Naive thymus-derived CD8-positive, alpha-beta T cell (primary cell): ENCODE measurements at places on chromosomes 13 and 19. TPM values are rescaled to one million over a fixed set of nuclear protein-coding genes. Genes with fewer than 3 reads are reported as not detected.

DNA sequence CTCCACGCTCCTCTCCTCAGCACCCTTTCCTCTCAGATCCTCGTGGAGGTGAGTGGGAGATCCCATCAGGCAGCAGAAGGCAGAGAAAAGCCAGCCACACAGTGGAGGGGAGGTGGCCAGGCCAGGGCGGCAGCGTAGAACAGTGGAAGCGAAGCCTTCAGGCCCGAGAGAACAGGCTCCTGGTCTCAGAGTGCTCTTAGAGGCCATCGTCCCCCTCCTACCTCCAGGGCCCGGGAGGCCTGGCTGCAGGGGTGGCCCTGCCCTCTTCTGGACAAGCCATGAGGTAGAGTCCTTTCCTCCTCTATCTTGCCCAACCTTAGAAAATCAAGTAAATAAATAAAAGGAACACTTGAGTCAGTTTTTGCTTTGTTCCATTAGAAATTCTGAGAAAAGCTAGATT, 202.0 kb downstream of the KATNAL1 start:
- no peak for DNase-seq

- DNase-seq: no peak
Observed at GRCh38 chr13:80840316-80840976, 499.5 kb upstream of the SPRY2 start.

DNA sequence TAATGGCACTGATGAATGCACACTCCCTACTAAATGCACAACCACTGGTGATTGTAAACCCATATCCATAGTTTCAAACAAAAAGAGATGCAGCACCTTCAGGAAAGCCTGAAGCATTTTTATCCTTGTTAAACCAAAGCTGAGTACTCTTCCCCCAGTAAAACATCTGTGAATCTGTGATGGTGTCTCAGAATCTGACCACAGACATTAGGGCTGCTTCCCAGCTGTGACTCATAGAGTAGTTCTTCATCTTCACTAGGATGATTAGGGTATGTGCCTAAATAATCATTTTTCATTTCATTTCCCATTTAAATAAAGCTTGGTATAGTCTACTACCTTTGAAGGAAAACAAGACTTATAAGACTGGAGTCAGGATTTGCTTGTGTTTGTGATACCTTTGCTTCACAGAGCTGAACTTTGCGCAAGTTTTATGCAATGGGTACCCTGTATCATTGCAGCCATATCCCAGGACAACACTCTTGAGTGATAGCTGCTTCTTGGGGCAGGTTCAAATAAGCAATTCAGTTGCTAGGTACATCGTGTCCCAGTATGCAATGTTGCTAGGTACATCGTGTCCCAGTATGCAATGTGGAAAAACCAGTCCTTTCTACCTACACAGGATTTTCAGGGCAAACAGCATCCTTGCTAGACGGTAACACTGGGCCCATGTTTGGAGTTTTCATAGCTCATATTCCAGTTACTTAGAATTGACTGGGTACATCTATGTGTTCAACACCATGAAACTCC, 277.1 kb downstream of the IRS2 start:
- DNase-seq: no peak

- DNase-seq: no peak
Observed at GRCh38 chr19:7636317-7636690, 606 bp upstream of the STXBP2 start.

DNA sequence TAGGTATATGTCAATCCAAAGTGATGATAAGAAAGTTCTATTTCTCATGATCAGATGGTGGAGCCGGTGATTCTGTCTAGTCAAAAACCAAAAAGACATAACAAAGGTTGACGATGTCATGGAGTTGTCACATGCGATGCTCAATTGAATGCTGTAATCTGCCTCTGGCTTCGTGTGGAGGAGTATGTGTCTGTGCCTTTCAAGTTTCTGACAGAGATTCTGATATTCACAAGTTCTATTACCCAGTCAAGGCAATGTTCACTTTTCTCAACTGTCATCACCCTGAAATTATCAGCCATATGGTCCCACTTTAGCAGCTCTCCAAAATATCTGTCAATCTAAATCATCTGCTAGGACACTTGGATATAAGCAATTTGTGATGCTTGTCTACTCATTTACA, 367.6 kb upstream of the PRR20A start:
- no peak for DNase-seq

DNA sequence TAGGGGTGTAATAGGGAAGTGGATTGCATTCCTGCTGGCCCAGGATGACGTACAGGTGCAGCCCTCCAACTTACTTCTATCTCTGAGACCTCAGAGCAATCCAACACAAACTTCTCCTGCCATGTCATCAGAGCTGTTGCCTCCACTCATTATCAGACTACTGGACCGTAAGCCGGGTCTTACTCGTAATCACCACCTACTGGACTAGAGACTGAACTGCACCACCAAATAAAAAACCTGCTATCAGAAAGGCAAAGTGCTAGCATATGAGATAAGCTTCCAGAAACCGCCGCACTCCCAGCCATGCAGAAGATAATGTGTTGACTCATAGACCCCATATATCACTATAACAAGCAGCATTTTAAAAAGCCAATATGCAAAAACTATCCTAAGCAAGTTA, 102.0 kb downstream of the SLITRK1 start:
- no peak for DNase-seq

The LILRA5 gene
- 0.32 TPM for polyA plus RNA-seq

The CPAMD8 gene
- polyA plus RNA-seq: 0.89 TPM
